ENCODE measurements at places on chromosomes 7 and 10.

- no peak for DNase-seq
Measured at GRCh38 chr7:142777318-142777717, 6.5 kb downstream of the PRSS2 start.

DNA sequence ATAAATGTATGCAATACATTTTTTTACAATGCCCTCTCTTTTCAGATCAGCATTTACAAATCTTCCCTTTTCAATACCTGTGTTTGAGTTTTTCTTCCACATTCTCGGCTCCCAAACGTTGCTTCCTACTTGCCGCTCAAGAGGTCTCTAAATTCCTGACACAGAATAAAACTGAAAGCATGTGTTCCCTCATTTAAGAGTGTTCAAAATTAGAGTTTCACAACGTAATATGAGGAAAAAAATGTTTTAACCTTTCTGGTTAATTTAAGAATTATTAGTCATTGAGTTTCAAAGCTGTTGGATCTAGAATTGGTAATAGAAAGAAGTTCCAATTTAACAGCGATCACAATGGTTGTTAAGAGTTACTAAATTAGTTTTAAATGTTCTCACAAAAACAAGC lies 100.4 kb downstream of the ARID5B start:
- DNase-seq = no peak

- no peak for DNase-seq
Measured at GRCh38 chr10:123536176-123536845, 129.8 kb upstream of the GPR26 start.

DNA sequence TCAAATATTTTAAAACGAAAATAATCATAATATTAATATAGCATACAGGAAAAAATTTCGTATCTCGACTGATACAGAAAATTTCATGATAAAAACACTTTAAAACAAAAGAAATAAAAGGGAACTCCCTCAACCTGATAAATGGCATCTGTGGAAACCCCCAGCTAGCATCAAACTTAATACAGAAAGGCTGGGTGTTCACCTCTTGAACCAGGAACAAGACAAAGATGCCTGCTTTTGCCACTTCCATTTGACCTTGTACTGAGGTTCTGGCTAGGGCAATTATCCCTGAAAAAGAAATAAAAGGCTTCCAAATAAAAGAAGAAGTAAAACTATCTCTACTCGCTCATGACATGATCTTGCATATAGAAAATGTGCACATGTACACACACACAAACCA lies 2.5 kb upstream of the ALOX5 start:
- DNase-seq = no peak

DNA sequence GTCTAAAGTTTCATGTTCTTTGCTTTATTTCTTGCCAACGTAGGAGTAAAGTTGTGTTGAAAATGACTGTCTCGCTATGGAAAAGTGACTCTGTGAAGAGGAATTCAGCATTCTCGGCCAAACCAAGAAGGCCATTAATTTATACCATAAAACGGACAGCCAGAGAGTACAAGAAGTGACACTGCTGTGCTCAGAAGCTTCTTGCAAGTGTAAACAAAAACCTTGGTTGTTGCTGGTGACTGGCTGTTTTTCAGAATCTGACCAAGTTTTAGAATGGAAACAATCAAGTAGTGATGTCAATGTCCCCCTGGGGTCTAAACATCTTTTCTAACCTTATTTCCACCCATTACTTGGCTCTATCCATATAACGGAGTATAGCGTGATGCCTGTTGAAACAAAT lies 201.9 kb downstream of the INHBA start:
- DNase-seq = no peak

- DNase-seq = no peak
Measured at GRCh38 chr7:8190119-8190895, 71.7 kb downstream of the ICA1 start.

DNA sequence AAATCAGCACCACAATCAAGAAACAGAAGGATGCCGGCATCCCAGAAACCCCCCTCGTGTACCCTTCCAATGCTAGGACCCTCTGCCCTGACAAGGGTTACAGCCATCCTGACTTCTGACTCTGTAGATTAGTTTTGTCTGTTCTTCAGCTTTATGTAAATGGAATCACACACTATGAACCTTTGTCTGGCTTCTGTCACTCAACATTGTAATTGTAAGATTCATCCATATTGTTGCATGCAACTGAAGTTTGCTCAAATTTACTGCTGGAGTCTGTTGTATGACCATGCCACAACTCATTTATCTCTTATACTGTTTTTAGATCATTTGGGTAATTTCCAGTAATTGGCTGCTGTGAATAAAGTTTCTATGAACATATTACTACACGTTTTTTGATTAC lies 8.4 kb downstream of the IKZF5 start:
- no peak for DNase-seq

DNA sequence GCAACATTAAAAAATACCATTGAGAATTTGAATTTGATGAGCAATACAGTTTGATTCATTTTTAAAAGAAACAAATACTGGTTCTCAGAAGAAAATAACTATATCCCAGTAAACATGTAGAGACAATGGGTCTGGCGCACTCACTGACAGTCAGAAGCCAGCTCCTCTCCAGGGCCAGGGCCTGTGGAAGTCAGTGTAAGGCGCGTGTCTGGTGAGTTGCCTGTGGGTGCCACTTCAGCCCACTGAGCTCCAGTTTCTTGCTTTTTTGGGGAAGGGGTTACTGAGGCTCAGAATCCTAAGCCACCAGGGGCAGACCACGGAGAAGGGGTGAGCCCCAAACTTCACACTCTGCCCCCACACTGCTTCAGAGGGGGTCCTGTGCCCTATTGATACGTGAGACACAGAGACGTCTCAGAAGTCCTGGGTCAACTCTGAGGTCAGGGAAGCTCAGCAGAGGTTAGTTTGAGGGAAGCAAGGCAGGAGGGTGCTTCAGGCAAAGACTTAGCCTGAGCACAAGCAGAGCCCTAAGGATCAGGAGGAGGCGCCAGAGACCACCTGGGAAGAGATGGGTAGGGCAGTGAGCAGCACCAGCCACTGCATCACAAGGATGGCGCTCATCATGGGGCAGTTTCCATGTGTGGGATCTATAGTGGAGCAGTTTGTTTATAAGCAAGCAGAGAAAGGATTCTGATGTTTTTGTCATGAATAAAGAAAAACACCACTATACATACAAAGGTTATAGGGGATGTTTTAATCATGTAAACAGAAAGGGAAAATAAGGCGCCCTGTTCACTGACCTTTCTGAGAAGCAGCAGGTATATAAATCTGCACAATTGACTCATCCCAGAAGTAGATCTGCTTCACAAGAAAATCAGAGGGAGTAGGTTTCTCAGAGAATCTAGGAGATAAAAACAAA lies 95.7 kb downstream of the PKD1L1 start:
- DNase-seq = no peak

- no peak for DNase-seq
Measured at GRCh38 chr7:14260011-14260410, 270.5 kb upstream of the ETV1 start.

- DNase-seq = no peak
Measured at GRCh38 chr7:25517906-25518305, 289.6 kb upstream of the NPVF start.

DNA sequence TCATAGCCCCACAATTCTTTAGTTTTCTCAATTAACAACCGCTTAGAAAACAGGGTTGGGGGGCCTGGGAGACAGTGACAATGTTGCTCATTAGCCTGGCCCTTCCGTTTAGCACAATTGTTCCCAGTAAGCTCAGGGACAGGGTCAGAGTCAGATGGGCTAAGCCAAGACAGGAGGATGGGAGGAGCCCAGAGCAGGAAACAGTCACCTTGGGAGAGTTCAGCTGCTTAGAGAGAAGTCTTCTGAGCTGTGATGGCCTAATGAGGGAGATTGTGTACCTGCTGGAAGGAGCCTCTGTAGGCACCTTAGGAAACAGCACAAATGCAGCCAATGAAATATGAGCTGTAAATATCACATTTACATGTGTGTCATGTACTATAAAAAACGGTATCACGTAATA lies 35.9 kb downstream of the SVOPL start:
- DNase-seq = no peak

DNA sequence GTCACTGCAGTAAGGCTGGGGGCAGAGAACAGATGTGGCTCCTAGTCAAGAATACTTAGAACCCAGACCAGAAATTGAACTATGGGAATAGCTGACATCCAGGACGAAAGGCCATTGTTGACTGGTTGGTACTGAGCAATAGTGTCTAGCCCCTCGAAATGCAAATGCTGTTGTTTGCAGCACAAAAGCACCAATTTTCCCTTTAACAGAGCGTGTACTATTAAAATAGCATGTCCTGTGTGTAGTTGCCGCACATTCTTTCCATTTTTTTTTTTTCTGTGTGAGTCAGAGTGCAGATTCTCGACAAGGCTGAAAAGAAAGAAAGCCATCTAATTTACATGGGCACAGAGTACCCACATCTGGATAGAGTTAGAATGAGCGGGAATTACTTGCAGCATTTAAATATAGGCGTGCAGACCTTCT lies 302.4 kb downstream of the PTEN start:
- DNase-seq = no peak

DNA sequence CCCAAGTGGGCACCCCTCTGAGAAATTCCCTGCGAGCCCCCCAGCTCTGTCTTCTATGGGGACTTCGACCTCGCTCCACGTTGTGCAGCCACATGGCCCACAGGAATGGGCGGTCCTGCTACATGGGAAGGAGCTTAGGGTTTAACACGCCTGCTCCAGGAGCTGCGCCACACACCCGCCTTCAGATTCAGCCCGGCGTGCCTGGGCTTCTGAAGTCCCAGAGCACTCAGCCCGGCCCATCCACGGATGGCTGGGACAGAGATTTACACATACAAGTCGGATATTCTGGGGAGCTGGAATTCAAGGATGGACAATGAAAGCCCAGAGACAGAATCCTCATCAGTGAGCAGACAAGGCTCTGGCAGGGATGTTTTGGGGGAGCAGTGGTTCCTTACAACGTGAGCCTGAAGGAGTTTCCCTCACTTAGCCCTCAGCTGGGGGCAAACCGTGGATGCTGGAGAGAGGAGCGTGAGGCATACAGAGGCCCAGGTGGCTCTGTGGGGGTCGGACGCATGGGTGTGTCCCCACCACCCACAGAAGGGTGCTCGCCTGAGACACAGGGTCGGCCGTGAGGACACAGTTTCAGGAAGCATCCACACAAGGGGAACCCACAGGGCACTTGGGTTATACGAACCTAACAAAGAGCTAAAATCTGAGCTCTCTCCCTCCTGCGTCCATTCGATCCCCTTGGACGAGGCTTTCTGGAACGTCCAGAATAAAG lies 372.9 kb downstream of the DNAJB6 start:
- no peak for DNase-seq

DNA sequence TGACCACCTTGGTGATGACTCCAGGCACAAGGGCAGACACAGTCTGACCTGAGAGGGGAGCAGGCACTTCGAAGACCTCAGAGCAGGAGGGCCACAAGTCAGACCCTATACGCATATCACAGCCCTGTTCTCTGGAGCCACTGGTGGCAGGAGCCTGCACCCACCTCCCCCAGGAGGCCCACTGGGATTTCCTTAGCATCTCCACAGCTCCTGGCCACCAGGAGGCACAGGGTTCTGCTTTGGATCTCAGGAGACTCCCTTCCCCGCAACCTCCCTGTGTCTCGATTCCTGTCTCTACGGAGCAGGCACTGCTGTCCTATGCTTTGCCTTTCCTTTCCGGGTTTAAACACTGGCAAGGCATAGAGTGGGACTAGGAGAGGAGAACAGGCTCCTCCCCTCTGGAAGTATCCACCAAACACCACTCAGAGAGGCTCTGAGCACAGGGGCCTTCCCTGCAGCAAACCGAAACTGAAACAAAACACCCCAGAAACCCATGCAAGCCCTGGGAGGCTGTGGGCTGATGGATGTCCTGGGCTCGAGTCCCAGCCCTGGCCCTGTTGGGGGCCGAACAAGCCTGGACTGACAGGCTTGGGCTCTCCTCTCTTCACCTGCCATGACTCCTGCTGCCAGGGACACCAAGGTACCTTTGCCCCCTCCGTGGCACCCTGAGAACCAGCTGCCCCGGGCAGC lies 166.3 kb downstream of the NEURL1 start:
- DNase-seq = peak; percentile 99

- no peak for DNase-seq
Measured at GRCh38 chr7:674454-675410, 51.8 kb upstream of the DNAAF5 start.

DNA sequence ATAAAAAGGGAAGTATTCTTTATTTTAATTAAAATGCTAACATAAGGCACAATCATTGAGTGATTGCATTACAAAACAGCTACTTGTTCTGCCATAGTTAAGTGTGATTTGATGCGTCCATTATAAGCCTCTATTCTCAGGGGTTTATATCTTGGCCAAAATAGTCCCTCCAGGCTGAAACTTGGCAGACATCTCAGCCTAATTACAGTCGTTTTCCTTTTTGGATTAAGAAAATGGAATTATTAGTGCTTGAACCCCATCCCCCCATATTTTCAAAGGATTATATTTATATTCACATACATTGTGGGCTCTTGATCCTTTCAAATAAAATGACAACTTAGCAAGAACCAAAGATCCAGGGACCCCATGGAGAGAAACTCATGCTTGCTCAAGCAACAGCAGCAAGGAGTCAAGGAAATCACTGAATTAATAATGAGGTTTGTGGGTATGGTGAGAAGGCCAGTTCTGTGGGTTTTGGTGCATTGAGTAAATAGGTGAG lies 66.7 kb upstream of the NEUROD6 start:
- DNase-seq = no peak

- no peak for DNase-seq
Measured at GRCh38 chr10:97631098-97631497, 2.2 kb downstream of the MORN4 start.

DNA sequence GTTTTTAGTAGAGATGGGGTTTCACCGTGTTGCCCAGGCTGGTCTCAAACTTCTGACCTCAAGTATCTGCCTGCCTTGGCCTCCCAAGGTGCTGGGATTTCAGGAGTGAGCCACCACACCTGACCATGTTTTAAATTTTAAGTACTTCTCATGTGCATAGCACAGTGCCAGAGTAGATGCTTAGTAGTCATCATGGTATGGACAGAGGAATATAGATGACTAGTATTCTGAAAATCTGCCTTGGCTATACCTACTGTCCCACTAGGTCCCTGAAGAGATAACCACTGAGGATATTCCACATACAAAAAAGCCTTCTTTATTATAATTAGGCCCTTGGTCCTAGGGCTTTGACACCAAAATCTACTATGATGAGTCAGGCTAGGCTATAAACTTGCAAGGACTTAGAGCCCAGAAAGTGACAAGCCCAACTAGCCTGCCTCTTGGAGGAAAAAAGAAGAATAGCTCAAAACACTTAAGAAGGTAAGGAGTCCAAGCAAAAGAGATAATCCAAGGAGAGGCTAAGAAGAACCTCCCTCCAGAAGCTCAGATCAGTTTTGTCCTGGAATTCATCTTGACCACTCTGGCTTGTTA lies 34.0 kb downstream of the LUC7L2 start:
- DNase-seq = no peak

- DNase-seq = no peak
Measured at GRCh38 chr10:74738985-74739567, 87.3 kb upstream of the KAT6B start.

- no peak for DNase-seq
Measured at GRCh38 chr10:48696535-48696873, 11.8 kb downstream of the WDFY4 start.

GRCh38 chr10:24344695-24345463 lies 135.9 kb downstream of the KIAA1217 start:
- no peak for DNase-seq

Measured in H54 (cell line).